ENCODE measurements at places on chromosomes 3 and 15.

DNA sequence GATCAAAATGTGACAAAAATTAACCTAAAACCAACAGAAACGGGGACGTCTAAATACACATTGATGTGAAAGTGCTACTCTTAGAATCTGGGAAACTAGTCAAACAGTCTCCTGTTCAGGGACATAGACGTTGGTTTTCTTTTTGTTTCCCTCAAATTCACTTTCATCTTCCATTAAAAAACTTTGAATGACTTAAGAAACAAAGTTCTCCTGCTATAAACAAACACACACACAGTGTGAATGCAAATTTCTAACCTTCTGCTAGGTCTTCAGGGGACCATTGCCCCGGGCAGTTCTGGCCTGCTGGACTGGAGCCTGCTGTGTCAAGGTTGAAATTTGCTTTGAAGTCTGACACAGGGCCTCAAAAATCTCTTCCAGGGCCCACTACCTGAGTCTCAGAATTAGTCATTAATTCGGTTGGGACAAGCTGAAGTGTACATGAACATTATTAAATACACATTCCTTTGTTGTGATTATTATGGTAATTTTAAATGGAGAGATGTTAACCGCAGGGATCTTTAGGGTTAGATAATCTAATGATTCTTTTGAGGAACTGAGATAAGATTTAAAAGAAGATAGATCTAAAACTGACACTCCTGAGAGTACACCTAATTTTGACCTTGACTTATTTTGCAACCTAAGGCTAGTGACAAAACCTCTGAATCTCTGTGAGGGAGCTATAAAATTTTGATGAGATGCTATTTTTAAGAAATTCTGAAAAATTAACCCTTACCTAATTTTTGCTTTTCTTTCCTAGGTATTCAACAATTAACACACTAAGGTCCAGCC, 1260.4 kb downstream of the ROBO1 start:
- DNase-seq = no peak

DNA sequence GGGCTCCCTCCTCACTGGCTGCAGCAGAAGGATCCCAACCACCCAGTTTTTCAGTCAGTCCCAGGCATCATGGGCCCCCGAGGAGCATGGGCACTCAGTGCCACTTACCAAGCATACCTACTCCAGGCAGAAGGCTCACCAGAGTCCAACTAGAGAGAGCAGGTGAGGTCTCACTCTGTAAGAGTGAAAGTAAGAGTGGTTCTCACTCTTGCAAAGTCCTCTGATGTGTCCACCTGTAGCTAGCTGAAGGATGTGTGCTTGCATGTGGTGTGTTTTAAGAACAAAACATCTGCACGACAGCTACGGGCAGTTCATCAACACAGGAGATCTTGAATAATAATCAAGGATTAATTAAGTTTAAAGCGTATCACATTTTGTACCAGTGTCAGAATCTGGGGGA, 49.7 kb downstream of the CCK start:
- no peak for DNase-seq

DNA sequence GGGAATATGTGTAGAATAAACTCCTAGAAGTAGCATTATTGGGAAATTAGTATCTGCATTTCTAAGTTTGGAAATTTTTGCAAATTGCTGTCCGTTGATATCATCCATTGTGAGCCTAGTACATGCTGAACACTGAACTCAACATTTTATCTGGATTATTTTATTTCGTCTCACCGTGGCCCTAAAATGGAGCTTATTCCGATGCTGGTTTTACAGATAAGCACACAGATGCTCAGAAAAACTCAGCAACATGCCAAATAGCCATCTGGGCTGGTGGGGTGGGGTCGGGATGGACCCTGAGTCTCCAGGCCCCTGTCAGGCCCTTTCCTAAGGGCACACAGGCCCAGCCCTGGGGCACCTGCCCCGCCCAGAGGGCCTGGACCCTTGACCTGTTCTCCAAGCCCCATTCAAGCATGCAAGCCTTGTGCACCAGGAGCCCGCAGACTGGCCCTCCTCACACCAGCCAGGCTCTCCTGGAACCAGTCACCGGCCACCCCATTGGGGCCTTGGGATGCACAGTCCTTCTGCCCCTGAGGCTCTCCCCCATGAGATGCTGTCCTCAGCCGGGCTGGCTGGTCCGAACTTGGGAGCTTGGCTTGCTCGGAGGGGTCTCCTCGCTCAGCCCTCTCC, 20.7 kb upstream of the KLF13 start:
- no peak for DNase-seq

DNA sequence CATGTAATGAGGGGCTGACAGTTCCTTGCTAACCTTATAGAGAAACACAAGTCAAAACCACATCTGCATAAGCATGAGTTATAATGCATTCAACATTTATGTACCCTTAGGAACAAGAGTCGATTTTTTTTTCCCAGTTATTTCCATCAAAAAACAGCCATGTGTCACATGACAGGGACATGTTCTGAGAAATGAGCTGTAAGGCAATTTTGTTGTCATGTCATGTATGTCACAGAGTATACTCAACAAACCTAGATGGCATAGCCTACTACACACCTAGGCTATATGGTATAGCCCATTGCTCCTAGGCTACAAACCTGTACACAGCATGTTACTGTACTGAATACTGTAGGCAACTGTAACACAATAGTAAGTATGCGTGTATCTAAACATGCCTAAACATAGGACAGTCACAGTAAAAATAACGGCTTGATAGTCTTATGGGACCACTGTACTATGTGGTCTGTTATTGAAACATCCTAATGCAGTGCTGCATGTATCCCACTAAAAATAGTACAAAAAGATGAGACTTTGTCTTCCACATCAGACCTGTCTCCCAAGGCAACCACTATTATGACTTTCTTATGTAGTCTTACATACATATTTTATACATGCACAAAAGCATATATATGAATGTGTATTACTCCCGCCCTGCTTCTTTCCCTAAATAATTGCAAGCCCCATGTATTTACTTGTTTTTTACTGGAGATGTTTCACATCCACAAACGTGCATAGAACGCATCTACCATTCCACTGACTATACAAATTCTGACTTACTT, 34.9 kb downstream of the LINS1 start:
- no peak for DNase-seq

DNA sequence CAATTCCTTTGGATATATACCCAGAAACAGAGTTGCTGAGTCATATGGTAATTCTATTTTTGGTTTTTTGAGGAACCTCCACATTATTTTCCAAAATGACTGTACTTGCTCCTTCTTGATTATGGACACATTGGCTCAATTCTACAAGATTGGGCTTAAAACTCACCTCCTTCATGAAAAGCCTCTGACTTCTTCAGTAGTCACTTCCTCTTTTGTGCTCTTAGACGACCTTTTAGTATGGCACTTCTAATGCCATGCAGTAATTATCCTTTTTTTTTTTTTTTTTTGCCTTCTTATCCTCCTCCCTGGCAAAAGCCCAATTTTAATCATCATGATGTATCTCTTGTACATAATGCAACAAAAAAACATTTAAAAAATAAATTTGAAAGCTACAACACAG, 33.0 kb upstream of the ABHD17C start:
- no peak for DNase-seq

GRCh38 chr3:110783541-110783940, 288.1 kb upstream of the NECTIN3 start:
- DNase-seq = no peak

- no peak for DNase-seq
Measured at GRCh38 chr3:57154470-57155309, 10.5 kb downstream of the IL17RD start.

DNA sequence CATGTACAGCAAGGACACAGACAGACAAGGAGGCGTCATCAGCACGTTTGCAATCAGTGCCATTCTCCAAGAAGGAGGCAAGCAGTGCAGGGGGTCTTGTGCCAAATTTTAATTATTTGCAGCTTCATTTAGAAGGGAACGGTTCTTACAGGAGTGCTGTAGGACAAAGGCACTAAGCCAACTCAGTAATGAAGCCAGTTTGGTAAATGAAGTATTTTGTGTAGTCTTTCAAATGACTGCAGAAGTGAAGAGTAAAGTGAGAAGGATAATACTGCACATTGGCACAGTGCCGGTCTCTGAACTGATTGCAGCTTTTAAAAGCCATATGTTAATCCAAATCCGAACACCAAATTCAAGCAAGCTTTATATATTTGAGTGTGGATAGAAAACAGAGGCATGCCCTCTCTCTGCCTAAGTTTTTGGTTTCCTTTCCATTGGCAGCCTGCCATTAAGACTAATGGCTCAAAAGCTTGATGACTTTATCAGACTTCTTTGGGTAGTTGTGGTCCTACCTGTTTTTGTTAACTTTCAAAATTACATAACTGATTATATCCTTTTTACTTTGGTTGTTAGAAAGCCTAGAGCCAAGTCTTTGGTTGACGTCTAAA, 101.3 kb downstream of the SENP2 start:
- no peak for DNase-seq

DNA sequence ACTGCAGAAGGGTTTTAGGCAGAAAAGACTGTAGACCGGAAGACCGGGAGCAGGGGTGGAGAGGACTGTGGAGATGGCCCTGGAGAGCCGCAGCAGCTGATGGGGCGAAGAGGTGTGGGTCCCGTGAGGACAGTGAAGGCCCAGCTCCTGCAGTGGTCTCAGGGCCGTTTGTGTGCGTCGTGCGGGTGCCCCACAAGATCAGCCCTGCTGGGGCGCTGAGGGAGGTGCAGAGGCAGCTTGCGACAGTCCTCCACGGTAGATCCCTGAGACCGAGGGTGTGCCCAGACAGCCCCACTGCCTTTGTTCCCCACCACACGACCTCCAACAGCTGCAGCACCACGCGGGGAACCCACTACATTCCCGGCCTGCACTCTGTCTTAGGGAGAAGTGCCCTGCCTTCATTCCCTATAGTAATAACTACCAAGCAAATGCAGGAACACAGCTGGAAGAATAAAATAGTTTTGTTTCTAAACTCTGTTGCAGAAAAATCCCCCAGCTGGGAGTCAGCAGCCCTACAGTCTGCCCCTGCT, 19.0 kb upstream of the CRABP1 start:
- DNase-seq = no peak

DNA sequence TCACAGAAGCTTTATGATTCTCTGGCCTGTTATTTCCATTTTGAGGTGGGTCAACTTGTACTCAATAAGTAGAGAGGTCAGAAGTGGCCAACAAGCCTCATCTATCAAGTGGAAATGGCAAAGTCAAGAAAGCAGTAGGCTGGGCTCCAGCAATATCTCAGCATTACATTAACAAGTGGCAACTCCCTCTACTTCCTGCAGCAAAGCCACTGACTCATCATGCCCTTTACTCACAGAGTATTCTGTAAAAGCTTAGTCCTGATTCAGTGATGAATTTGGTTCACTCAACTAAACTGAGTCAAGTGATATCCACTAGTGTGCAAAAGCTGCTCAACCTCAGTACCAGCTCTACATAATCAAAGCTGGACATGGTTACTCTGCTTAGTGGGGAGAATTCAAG, 954.6 kb downstream of the EPHA3 start:
- DNase-seq = no peak

GRCh38 chr3:852033-852432, 240.8 kb upstream of the CNTN6 start:
- DNase-seq = peak; percentile 5

- no peak for DNase-seq
Measured at GRCh38 chr3:72458375-72458774, 389.9 kb downstream of the SHQ1 start.
